ENCODE measurements at places on chromosomes 2 and 18.

DNA sequence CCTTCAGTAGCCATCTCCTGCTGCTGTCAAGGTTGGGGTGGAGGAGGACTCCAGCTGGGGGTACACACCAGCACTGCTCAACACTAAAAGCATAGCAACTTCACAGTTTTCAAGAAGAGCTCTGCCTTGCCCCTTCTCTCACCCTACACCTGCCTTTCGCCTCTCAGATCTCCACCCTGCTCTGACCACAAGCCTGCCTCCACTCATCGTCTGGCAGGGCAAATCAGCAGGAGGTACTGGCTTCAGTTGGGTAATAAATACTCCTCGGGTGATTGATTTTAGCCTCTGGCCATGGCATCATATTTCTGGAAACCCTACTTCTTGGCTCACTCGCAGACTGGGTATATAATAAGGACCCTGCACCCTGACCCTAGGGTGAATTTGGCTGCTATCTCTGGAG, 3.1 kb upstream of the PRKAG3 start:
- no peak for DNase-seq

DNA sequence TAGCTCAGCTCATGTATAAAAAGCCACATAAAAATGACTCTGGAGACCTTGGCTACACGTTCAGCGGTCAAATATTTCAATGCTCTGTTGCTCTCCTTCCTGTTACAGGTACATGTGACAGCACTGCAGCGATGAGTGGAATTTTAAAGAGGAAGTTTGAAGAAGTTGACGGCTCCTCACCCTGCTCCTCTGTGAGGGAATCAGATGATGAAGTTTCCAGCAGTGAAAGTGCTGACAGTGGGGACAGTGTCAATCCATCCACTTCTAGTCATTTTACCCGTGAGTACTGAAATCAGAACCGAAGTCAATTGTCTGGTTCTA, 125.4 kb downstream of the CSRNP3 start:
- DNase-seq: no peak

GRCh38 chr2:232287316-232287715, 91.2 kb upstream of the ALPP start:
- no peak for DNase-seq

- DNase-seq: no peak
Measured at GRCh38 chr2:20483194-20483895, 36.5 kb downstream of the RHOB start.

GRCh38 chr2:85735691-85736090, 18.1 kb upstream of the ATOH8 start:
- DNase-seq: no peak

Data from NCI-H1930 (cell line).